ENCODE measurements at places on chromosomes 5 and 9. TPM values are rescaled to one million over a fixed set of nuclear protein-coding genes. Genes with fewer than 3 reads are reported as not detected.

GRCh38 chr5:157026789-157027424 lies 32.0 kb downstream of the HAVCR1 start:
- DNase-seq, result no peak

DNA sequence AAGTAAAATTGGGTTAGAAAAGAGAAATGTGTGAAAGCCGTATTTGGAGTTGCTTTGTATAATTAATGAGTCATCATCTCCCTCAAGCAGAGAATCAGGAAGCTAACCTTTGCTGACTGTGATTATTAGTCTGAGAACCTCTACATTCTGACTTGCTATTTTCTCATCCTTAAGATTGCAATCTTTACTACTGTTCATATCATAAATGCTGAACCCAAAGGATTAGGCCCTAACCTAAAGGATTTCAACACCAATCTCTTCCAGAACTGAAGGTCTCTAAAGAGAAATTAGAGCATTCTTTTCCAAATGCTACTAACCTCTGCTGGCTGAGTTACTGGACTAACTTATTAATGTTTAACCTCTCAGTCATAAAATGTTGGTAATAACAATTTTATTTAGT lies 538.1 kb upstream of the MEF2C start:
- peak; percentile 1 for DNase-seq

DNA sequence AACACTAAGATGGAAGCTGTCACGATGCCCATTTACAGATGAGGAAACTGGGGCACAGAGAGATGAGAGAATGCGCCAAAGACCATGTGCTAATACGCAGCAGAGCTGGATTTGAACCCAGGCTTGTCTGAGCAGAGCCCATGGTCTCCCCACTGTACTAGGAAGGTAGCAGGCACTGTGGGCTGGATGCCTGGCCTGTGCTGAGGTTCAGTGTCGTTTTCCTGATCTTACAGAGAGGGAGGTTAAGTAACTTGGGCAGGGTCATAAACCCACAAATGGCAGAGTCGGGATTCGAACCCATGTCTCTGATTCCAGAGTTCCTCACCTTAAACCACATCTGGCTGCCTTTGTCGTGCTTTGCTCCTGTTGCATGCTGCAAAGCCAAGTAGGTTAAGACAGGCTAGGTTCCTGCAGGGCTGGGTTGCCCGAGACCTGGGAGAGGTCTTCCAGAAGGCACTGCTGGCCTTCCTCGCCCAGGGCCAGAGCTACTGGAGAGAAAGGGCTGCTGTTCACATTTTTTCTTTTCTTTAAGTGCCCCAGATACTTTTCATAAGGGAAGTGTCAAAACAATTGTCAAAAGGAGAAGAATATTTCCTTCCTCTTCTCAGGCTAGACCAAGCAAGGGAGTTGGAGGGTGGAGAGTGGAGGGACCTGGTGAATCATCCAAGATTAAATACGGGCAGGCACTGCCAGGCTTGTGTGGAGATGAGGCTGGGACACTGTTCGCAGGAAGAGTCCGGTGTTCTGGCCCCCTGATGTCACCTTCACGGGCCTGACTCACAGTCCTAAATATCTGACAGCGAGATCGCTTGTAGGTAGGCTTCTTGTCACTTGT lies 3.2 kb downstream of the NEK6 start:
- peak; percentile 73 for DNase-seq

- no peak for DNase-seq
Observed at GRCh38 chr9:4510546-4511322, 20.5 kb downstream of the SLC1A1 start.

- DNase-seq, result peak; percentile 64
Observed at GRCh38 chr5:95591490-95591901, 28.4 kb upstream of the GPR150 start.

GRCh38 chr5:9207817-9208418 lies 338.0 kb downstream of the SEMA5A start:
- peak; percentile 66 for DNase-seq

The NDST1 gene
- total RNA-seq, result 99.5 TPM
